ENCODE measurements at places on chromosomes 11 and 22.

- DNase-seq, result no peak
Measured at GRCh38 chr11:43245466-43245865, 66.3 kb upstream of the API5 start.

- peak; percentile 17 for DNase-seq
Measured at GRCh38 chr11:127017482-127017881, 16.9 kb upstream of the KIRREL3 start.

DNA sequence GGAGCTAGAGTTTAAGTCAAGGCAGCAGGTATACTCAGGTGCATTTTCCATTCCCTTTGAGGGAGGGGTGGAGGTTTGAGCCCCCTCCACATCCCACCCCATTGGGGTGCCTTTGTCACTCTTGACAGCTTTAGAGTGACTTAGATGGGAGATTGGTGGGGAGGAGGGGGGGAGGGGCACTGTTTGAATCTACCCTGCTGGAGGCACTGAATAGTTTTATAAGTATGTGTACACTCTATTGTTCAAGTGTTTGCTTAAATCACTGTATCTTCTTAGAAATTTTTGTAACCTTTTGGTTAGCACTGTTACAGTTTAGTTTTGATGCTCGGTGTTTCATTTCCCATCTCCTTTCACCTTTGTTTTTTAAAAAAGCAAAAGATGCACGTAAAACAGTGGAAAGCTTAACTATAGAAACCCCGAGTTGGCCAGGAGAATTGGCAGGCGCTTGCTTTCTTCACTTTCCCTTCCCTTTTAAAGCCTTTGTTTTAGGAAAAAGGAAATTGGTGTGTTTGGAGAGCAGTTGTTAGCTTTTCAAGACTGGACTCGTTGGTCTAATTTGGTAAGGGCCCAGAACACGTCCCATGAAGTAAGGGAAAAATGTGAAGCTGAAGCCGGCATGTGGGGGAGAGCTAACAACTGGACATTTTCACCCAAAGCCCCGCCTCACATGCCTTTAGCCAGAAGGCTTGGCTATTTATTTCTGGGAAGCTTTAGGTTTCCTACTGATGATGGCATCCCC lies 42.8 kb downstream of the TNRC6B start:
- DNase-seq, result no peak

- peak; percentile 48 for DNase-seq
Measured at GRCh38 chr11:19359221-19360000, 118.7 kb upstream of the E2F8 start.

- DNase-seq, result no peak
Measured at GRCh38 chr11:131389582-131389981, 19.2 kb downstream of the NTM start.

GRCh38 chr11:128328955-128329551 lies 258.3 kb downstream of the ETS1 start:
- DNase-seq, result no peak

GRCh38 chr11:114169321-114169749 lies 109.8 kb downstream of the ZBTB16 start:
- DNase-seq, result no peak

DNA sequence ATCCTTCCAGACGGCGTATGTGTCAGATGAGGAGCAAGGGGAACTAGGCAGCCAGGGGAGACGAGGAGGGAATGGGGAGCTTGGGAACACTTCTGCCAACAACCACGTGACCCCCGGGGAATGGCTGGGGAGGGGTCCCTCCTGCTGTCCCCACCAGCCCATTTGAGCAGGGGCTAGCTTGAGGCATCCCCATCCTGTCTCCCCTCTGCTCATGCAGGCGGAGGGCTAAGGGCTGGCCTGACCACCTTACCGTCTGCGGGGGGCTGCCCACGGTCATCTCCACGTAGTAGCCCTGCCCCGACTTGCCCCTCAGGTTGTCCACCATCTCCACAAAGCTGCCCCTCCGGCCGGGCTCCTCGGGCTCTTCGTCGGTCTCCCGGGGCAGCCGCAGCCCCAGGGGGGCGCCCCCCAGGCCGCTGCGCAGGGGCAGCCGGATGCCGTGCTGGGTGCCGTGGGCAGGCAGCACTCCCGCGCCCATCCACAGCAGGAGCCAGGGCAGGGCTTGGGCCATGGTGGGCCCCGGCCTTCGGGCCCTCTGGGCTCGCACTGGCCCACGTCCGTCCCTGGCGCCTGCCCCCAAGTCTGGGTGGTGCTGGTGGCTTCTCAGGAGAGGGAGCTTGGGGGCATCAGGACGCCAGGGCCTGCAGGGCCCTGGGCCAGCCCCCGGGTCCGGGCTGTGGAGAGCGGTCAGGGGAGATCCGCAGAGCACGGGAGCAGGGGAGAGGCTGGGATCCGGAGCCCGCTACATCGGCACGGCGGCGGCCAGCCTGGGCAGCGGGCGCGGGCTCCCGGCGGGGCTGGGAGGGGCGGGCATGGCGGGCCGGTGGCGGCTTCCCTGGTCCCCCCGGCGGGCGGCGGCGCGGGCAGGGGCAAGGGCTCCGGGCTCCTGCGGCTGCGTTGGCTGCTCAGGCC lies 515 bp downstream of the BACE1 start:
- no peak for DNase-seq

DNA sequence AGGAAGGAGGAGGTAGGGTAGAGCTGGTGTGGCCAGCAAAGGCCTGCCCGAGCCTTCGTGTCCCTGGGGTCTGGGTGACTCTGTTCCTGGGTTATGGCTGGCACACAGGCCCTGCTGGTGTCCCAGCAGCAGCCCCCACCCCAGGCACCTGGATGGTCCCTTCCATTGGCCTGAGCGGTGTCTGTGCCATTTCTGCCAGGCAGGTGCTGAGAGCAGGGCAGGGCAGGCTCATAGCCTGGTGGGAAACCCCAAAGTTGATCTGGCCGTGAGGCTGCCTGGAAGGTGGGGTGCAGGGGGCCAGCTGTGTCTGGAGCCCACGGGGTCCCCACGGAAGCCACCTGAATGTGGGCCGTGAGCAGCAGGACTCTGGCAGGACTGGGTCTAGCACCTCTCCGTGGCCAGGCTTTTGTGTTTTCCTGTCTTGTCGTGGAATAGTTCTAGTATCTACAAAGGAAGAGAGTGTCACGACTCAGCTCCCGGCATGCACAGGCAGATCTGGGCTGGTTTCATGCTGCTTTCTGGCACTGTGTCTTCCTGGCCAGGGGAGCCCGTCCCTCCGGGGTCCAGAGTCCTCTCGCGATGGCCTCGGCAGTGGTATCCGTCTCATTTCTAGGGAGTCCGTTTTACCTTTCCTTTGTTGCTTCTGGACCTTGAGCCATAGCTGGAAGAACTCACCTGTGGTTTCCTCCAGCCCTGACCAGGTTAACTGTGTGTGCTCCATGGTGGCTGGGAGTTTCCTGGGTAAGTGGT lies 83.7 kb downstream of the KCNQ1 start:
- no peak for DNase-seq

GRCh38 chr22:22948651-22949571 lies 61.3 kb downstream of the IGLL5 start:
- peak; percentile 6 for DNase-seq

GRCh38 chr11:111443640-111444039 lies 64.6 kb upstream of the POU2AF1 start:
- no peak for DNase-seq

GRCh38 chr11:17019232-17019631 lies 5.0 kb upstream of the PLEKHA7 start:
- DNase-seq, result peak; percentile 12

- no peak for DNase-seq
Measured at GRCh38 chr22:49238181-49239141, 589.2 kb downstream of the BRD1 start.

DNA sequence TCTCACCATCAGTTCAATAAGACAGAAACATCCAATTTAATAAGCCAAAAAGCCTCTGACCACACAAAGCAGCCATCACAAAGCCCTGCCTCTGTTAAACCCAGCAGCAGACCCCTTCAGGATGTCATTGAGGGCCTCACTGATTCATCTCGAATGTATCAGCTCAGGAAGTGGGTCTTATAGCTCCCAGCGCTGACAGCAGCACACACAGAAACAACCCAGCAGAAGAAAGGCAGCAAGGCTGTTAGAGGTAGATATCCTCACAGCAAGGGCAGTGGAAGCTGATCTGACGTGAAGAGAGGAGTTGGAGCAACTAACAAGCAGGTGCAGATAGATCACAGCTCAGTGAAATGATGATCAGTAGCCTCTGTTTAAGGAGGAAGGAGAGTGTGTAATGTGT lies 86.2 kb upstream of the NCAM1 start:
- DNase-seq, result no peak

DNA sequence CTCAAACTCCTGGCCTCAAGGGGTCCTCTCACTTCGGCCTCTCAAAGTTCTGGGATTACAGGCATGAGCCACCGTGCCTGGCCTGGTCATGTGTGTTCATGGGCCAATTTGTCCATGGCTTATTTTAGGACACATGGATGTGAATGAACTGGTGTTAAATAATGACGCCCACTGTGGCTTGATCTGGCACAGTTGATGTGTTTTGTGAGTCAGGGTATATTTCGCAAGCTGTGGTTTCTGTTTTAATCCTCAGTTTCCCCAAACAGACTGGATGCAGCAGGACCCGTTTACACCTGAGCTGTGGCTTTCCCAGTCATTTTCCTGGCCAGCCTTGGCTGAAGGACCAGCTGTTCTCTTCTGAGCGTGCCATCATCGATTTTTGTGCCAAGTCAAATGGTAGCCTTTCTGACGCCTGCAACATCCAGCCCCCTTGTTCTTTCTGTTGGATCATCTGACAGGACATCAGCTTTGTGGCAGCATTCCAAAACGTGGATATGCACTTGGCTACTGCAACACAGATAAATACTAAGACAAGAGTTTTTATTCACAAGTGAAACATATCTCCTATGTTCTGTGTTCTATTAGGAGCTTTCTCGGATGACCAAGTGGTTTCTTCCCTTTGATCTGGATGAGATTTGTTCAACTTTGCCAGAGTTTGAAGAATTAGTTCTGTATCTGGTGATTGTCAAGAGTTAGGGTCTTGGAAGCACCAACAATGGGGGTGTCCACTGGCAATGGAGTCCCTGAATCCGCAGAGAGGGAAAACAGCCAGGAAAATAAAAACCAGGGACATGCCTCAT lies 40.0 kb upstream of the SEPTIN5 start:
- no peak for DNase-seq

DNA sequence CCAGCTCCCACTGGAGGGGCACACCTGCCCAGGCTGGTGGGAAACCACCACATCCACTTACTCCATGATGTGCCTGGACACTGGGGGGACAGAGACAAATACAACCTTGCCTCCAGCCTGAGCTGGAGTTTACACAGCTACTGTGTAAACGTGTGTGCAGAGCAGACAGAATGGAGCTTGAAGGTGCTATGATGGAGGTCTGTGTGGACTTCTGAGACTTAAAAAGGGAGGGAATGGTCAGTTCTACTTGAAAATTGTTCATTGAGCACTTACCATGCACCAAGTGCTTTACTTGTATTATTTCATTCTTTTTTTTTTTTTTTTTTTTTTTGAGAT lies 11.2 kb downstream of the CDCA5 start:
- DNase-seq, result no peak

DNA sequence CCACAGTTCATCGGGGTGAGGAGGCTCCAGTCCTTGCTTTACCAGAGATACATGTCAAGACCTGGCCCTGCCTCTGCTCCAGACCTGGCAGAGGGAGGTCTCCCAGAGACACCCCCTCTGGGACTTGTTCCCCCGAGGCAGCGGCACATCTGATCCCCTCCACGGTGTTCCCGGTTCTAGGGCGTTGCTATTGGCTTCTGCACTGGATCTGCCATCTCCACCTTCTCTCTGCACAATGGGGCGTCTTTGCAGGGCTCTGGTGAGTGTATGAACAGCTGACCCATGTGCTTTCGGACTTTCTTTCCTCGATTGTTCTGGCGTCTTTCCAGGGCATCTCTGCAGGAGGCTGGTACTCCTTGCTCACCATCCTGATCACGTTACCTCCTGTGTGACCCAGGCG lies 930.4 kb downstream of the TBC1D22A start:
- DNase-seq, result no peak

- no peak for DNase-seq
Measured at GRCh38 chr11:66951135-66951534, 7.0 kb downstream of the PC start.

DNA sequence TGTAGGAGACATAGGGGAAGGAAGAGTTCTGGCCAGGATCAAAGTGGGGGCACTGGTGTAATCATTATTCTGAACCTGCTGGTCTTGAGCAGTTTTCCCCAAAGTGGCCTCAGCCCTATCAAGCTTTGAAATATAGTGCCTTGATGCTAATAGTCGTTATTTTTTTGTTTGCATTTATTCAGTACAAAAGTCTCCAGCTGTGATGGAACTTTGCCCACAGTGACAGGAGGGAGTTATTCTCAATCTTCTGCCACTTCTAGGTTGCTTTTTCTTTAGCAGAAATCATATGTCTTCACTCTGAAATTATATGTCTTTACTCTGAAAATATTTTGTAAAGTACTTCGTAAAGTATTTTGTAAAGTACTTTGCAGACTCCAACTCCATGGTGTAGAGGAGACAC lies 93.1 kb downstream of the FAT3 start:
- no peak for DNase-seq

- DNase-seq, result peak; percentile 85
Measured at GRCh38 chr11:28464252-28464867, 356.2 kb downstream of the METTL15 start.

DNA sequence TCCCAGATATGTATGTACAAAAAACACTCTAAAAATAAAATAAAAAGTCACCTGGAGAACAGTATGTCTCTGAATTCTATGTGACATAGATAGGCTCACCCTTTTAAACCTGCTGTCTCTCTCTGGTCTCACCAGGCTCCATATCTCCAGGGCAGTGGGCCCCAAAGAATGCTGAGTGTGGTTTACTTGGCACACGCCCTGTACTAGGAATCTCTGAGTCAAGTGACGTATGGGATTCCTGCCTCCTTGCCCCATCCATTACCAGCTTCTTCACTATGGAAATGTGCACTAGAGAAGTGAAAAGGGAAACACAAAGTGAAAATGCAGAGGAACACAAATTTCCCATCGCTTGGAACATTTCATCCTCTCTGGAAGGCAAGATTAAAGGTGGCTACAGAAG lies 722.2 kb upstream of the TENM4 start:
- DNase-seq, result peak; percentile 81

DNA sequence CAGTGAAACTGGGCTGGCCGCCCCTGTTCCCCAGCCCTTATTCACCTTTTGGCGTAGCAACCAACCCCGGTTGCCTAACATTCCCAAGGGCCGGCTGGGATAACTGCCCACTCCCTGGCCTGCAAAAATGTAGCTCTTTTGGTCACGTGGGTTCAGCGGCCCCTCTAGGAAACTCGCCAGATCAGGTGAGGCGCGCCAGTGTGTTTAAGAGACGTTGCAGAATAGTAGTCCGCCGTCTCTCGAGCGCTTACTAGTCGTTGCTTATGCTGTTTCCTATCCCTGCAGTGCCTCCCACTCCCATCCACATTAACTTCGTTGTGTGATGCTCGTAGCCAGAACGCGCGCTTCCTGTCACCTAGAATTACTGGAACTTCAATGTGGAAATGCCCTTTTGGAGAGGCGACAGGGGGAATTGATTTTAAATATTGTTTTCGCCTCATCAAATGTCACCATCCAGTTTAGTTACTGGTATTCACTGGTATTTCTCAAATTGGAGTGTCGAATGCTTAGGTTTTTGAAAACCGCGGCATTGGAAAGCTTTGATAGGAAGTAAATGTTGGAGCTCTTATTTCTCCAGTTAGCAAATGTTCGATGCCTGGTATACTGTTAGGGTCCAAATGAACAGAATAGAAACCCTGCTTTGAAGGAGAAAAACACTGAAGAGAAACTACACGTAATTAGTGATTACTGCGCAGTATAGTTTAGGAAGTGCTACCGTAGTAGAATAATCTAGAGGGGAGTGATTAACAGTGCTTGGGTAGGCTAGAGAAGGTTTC lies 823 bp downstream of the CEP57 start:
- DNase-seq, result peak; percentile 58

GRCh38 chr22:20226077-20226716 lies 41.9 kb downstream of the RTN4R start:
- DNase-seq, result no peak

GRCh38 chr11:125111001-125111342 lies 454 bp downstream of the TMEM218 start:
- no peak for DNase-seq
